Stimulated activated CD8-positive, alpha-beta memory T cell treated with anti-CD3 and anti-CD28 coated beads, Interleukin-7, amount 100 ng/mL, for 48 hours (primary cell): ENCODE measurements at places on chromosomes 3 and 15.

GRCh38 chr15:40594429-40594836 is 384 bp downstream of the KNL1 start:
- no peak for DNase-seq

- DNase-seq = no peak
Observed at GRCh38 chr15:43370310-43370974, 401 bp downstream of the ZSCAN29 start.

- DNase-seq = no peak
Observed at GRCh38 chr15:85289677-85290365, 90.6 kb upstream of the AKAP13 start.

DNA sequence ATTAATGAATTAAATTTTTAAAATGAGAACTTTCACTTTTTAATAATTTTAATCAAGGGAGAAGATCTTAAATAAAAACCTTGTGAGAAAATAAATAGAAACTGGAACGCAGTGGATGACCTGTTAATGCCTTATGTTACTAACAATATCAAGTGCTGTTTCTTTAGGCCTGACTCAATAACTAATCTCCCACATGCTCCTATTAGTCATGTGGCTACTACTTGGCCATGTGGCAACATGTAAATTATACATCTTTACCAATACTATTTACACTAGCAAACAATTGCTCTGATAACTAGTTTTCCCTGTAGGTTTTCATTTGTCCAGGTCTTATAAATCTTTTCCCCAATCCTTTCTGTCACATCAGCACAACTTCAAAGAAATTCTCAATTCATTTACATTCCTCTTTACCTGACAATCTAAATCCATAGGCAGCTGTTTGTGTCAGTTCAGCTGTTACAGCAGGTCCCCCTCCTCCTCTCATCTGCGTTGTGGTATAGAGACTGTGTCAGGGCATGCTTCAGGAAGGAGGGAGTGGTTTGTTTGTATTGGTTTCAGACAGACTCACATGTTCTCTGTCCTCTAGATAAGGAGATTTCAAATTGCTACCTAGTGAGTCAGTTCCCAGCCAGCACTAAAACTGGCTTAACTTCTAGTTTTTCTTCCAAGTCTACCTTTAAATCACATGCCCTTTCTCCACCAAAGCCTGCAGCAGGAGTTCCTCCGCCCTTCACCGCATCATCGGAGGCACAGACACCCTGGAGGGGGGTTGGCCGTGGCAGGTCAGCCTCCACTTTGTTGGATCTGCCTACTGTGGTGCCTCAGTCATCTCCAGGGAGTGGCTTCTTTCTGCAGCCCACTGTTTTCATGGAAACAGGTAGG is 11.3 kb upstream of the C3orf52 start:
- no peak for DNase-seq

GRCh38 chr3:151276038-151276686 is 2.2 kb downstream of the P2RY14 start:
- DNase-seq = no peak

DNA sequence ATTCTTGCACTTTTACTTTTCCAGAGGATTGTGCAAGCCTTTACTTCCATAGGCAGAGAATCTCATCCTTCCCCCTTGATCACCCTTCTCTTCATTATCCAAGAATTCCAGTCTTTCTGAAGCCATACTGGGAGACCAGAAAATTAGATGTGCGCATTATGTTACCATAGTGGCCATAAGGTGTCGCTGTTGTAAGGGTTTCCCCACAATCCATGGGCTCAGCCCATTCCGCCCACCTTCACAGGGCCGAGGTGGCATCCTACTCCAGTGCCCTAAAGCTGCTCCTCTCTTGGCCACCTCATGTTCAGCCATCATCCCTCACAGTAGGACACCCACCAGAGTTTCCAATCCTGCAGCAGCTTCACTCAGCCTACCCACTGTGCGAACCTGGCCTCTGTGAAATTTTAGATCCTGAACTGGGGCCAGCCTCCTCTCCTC is 35.0 kb downstream of the CTSH start:
- DNase-seq = no peak

GRCh38 chr3:66661628-66662027 is 160.8 kb upstream of the LRIG1 start:
- DNase-seq = no peak

GRCh38 chr3:69342074-69342473 is 43.8 kb downstream of the FRMD4B start:
- DNase-seq = no peak

GRCh38 chr15:100869151-100869999 is 10.3 kb upstream of the ALDH1A3 start:
- no peak for DNase-seq

DNA sequence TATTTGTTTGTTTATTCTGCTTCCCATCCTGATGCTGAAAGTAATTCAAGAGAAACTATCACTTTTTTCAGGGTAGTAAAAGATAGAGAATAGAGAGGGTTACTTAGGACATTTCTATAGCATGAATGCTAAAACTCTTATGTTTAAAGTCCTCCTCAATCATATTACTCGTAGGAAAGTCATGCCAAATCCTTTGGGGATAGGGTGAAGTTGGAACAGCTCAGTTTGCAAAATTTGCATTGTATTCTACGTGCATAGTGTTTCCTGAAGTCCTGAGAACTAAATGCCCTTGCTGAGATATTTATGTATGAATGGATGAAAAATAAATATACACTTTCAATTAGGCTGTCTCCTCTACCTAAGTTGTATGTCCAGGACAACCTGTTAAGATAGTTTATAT is 14.6 kb downstream of the PLSCR5 start:
- DNase-seq = no peak
